SHP77 treated with DMSO at 0.1 percent for 48 hours (cell line): ENCODE measurements at places on chromosomes 5 and 9.

- DNase-seq, result no peak
These were observed 15.8 kb downstream of the EXOC3 start for GRCh38 chr5:458547-459353.

- DNase-seq, result no peak
These were observed 390.0 kb upstream of the PCSK5 start for GRCh38 chr9:75500479-75500878.

DNA sequence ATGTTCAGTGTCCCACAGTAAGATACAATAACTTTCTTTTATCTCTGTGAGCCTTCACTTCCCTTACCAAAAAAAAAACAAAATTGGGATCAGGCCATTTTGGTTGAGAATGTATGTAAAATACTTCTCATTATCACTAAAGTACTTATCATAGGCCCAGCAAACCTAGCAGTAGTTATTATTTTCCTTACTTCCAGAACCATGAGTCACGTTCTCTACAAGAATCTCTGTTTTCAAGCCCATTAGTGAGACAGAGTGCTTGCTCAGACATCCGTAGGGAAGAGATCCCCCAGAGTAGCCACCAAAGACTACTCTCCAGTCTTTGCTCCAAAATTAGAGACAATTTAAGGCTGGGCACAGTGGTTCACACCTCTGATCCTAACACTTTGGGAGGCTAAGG is 103.9 kb upstream of the NR5A1 start:
- DNase-seq, result no peak

DNA sequence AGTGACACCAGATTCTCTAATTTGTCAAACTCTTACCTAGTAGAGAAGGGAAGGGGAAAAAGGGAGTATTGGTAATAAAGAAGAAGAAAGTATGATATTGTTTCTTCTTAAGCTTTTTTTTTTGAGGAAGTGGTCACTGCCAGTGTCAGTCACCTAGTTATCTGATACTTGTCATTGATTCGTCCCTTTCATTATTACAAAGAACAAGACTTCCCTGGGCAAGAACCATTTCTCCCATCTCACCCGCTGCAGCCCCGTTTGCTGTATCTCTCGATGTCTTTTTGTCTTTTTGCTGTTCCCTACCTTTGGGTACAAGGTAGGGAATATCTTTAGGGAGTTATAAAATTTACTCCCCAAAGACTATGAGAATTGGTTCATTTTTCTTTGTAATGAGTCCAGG is 249.0 kb downstream of the ARHGAP26 start:
- DNase-seq, result no peak

- DNase-seq, result no peak
These were observed 219.7 kb downstream of the EBF1 start for GRCh38 chr5:158879993-158880392.

DNA sequence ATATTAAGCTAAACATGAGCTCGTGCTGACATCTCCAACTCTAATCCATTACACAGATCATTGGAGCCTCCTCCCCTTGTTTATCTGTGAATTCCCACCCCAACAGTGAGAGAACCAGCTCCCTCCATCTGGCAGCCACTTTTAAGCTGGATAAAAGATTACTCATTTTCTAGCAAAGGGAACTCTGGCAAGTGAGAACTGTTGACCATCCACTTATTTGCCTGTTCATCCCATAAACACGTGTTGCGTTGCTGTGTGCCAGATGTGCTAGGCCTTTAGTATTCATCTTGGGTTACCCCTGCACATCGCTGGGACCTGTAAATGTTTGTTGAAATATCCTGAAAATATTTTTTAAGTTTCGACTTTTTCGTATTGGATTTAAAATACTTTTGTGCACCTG is 2.4 kb upstream of the TOR1A start:
- no peak for DNase-seq

- no peak for DNase-seq
These were observed 134.6 kb downstream of the PHF2 start for GRCh38 chr9:93711002-93711401.

- DNase-seq, result no peak
These were observed 15.3 kb downstream of the ZNF510 start for GRCh38 chr9:96762568-96762967.
